Activated naive CD4-positive, alpha-beta T cell treated with anti-CD3 and anti-CD28 coated beads, Interleukin-2, amount 50 U/mL, for 16 hours (primary cell): ENCODE measurements at places on chromosomes 3 and 15.

DNA sequence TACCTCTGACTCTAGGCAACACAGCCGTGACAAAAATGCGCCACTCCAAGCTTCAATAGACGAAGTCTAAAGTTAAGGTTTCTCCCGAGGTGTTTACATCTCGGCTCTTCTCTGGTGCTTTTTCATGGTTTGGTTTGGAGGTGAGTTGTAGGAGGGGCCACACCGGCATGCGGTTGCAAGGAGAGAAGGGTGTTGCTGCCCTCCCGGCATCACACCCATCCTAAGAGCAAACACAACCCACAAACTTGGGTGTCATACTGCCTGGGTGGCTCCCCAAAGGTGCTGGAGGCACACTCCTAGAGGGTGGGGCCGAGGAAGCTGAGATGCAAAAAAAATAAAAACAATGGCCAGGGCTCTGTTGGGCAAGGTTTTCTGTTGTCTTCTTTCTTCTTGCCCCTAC, 225.2 kb upstream of the ICE2 start:
- DNase-seq = no peak

DNA sequence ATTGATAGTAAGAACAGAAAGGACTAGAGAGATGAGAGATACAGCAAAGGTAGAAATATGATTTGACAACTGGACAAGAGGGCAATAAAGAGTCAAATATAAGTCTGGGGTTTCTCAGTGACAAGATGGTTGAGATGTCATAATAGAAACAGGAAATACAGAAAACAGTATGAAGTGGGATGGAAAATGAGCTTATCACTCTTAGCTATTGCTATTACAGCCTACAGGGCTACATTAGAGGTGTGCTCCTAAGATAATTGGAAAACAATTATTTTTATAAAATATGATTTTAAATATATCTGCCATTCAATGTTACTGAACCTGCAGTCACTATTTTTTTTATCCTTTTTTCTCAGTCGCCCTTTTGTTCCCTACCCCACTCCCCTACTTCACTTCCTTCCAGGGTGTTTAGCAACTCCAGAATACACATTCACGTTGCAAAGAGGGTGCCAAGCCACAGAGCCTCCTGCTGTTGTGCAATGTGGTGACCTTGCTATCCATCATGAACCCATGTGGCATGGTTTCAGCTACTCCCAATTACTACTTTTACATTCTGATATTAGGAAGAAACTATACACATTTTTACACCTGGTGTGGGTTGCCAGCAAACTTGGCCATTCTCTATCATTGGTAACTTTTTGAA, 6.0 kb downstream of the NRG4 start:
- no peak for DNase-seq

DNA sequence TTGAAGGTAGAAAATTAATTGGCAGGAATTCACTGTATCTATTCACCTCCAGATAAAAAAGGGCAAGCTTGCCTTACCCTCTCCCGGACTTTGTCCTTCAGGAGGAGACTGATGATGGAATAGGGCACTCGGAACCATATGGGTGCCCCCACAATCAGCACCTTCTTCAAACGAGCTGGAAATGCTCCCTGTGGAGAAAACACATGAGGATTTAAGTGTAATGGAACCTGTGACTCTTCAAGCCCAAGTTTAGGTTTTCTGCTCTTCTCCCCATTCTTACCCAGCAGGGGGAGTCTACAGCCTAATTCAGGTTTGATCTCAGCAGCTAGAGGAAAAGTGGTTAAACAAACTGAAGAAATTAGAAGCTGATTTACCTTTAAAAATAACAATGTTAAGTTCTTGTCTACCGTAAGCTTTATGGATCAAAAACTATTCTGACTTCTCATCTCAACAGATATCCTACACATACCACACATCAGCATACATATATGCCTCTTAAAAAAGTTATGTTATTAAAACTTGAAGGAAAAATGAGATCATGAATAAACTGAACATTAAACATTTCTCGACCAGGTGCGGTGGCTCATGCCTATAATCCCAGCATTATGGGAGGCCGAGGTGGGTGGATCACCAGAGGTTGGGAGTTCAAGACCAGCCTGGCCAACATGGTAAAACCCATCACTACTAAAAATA, 57.5 kb upstream of the SIN3A start:
- DNase-seq = no peak

DNA sequence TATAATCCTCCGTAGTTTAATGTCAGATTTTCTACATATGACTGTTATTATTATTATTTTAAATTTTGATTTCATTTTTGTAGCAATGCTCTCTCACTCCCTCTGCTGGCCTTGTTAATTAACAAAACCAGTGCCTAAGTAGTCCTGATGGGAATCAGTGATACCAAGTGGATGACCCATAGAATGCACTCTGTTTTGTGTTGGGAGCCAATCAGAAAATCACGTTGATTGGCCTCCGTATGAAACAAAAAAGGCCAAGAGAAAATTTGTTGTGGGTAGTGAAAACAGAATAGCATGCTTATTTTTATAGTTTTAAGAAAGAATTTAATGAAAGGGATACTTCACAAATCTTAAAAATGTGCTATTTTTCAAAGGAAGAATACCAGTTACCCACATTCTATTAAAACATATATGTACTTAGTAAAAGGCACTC, 34.4 kb upstream of the MEIS2 start:
- DNase-seq = no peak

DNA sequence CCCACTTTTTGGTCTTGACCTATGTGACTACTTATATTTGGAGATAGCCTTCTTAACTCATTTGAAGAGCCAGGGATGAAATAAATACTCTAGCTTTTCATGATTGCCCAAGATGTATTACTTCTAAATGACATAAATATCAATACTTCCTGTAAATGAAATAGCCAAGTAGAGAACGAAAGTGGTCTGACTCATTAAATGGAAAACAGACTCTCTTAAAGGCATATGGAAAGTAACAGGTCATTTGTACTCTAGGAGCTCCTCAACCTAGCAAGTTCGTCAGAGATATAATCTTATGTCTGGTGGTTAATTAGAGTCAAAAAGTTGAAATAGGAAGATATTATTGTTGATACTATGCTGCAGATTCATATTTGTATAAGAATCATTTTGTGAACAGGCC, 1105.4 kb downstream of the TUSC7 start:
- no peak for DNase-seq

- DNase-seq = no peak
Measured at GRCh38 chr15:98394546-98394945, 253.8 kb upstream of the IGF1R start.

- no peak for DNase-seq
Measured at GRCh38 chr3:2944628-2945027, 165.5 kb downstream of the IL5RA start.
